ENCODE measurements at places on chromosomes 12 and 14.

DNA sequence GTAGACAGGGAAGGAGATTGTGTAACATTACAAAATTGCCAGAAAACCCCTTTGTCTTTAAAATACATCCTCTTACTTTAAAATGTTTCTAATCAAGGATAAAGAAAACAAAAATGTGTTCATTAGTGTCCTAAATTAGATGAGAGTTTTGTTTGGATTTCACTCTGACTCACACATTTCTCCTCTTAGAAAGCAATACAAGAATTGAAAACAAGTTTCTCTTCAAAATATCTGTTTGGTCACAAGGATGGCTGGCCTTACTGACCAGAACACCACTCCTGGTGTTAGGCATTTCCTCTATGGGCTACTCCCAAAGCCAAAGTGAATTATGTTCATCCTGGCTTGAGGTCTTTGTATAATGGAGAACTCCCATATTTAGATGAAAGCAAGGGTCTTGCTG lies 6.4 kb downstream of the GUCY2C start:
- DNase-seq, result no peak

GRCh38 chr14:104280085-104280901 lies 141.9 kb downstream of the KIF26A start:
- DNase-seq, result no peak

GRCh38 chr12:68163560-68164081 lies 4.1 kb upstream of the IFNG start:
- peak; percentile 84 for DNase-seq

DNA sequence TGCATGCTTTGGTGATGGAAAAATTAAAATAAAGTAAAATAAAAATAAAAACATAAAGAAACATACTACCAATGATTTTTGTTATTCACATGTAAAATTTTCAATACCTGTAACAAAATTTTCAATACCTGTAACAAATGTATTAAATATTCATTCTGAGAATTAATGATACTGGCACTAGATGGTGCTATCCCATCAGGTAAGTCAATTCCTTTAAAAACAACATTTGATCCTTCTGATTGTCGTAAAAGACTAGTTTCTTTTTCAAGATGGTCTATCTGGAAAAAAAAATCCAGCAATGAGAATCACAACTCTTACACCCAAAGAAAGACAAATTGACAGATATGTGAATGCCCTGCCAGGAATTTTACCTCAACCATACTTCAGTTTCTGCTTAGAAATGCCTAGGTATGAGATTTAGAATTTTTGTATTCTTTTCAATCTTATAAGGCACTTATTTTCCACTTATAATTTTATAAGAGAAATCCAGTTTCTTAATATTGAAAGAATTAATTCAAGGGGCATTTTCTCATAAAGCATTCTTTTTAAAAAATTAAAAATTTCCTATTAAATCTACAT lies 30.7 kb downstream of the CEP290 start:
- DNase-seq, result no peak

DNA sequence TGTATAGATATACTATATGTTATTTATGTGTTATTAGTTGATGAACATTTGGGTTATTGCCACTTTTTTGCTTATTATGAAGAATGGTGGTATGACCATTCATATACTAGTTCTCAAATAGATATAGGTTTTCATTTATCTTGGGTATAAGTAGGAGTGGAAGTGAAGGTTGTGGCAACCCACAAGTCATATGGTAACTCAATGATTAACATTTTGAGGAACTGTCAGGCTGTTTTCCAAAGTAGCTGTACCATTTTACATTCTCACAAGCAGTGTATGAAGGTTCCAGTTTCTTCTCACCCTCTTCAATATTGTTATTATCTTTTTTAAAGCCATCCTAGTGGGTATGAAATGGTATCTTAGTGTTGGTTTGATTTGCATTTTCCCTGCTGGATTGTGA lies 19.0 kb upstream of the MSRB3 start:
- no peak for DNase-seq

DNA sequence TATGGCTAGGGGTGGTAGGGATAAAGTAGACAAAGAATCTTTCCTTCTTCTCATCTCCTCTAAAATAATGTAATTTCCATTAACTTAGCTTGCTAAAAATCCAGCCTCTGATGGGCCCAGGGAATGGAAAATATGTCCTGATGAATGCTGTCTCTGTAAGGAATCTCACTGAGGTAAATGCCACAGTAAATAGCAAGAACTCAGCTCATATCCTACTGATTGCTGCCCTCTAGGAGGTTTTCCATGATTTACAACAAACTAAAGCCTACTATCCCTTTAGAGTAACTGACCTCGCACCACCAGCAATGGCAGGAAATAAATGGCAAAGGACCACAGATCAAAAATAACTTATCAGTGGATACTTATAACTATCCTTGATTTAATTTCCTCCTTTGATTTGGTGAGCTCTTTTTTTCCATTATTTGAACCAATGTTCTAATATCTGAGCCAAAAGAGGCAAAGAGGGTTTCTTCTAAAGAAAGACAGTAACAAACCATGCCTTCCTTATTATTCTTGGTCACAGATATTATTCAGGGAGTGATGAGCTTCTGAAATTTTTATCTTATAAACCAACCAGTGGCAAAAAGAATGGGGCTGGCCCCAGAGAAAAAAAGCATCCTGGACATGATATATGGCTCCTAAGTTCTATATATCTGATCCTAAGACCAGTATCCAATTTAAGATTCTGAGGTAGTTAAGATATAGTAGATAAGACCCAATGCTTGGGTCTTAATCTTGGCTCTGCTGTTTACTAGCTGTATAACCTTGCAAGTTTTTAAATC lies 43.8 kb downstream of the SENP1 start:
- no peak for DNase-seq

DNA sequence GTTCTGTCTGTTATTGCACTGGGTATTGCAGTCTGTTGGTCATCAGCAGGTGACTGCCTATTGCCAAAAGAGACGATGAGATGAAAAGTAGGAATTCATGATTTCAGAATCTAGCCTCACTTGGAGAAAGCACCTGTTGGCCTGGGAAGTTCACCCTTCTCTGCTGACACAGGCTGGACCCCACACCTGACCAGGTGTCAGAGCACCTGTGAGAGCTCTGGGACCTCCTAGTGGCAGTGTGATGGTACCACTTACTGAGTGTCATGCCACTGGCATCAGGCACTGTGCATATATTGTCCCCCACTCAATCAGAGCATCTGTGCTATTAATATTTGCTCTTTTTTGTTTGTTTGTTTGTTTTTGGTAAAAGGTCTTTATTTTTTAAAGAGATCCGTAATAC lies 68.0 kb downstream of the RASSF3 start:
- no peak for DNase-seq

Measured in natural killer cell treated with Interleukin-12 subunit alpha and Interleukin-12 subunit beta and Interleukin-15 and Interleukin-18, amount 100 ng/mL, for 72 hours (primary cell).